Fibroblast of pulmonary artery (primary cell): ENCODE measurements at places on chromosomes 1 and 21.

DNA sequence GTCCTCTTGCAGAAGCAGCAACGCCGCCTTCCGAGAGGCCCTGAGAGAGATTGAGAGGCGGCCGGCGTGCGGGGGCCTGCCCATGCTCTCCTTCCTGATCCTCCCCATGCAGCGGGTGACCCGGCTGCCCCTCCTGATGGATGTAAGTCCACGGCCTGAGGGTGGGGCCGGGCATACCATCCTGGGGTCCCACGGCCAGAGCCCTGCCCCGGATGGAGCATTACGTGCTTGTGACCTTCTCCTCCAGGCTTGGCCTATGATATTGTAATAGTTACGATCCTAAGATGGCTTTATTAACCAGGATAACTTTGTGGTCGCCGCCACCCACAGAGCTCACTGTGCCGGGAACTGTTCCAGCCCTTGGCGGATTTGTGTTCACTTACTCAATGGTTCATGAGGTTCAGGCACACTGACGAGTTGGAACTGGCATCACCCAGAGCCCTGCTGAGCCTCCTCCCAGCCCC lies 18.9 kb downstream of the ARHGEF16 start:
- peak; percentile 46 for DNase-seq

DNA sequence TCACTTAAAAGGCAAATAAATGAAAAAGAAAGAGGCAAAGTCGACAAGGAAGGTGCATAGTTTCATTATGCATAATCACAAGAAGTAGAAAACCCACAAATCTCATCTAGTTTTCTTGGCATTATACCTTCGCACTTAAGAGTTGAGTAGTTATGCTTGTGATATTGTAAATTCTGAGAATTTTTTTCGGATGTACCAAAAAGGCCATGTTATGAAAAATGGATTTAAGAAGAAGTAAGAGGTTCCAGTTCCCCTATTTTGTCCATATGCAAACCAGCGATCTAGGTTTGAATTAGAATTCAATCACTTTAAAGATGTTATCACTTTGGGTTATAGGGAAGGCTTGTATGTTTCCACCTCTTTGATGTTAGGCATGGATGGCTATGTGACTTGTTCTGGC lies 7.9 kb upstream of the ERICH3 start:
- no peak for DNase-seq

- DNase-seq = no peak
Measured at GRCh38 chr21:31530897-31531705, 128.4 kb upstream of the SOD1 start.

DNA sequence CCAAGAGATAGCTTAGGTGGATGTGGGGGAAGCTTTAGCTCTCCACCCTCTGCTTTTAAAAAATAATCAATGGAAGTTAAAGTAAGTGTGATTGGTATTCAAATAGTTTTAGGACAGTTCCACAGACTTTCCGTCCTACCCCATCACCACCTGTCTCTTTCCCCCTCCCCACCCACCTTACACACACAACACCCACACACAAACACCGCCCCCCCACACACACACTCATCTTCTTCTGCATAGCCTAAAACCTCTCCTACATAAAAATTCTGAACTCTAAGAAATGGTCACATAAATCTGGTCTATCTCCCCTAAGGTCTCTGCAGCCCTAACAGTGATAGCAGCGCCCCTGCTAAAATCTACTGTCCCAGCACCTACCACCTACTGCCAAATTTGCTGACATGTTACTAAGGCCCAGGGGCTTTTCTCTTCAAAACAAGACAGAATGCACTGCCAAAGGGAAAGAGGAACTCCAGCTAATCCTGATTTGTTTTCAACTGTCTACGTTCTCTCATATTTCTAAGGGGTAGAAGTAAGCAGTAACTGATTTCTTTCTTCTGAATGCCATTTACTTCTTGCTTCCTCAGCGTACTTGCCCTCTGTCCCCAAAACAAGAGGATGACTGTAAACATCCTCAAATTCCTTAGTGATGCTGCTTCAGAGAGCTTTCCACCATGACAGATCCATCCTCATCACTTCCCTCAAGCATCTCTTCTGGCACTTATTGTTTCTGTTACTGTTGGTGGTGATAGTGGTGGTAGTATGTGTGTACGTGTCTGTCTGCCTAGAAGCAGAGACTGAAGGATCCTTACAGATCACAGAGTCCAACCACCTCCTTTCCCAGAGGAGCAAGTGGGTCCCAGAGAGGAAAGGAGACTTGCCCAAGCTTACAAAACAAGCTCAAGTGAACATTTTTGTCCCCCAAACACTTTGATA lies 56.8 kb downstream of the LUZP1 start:
- no peak for DNase-seq

DNA sequence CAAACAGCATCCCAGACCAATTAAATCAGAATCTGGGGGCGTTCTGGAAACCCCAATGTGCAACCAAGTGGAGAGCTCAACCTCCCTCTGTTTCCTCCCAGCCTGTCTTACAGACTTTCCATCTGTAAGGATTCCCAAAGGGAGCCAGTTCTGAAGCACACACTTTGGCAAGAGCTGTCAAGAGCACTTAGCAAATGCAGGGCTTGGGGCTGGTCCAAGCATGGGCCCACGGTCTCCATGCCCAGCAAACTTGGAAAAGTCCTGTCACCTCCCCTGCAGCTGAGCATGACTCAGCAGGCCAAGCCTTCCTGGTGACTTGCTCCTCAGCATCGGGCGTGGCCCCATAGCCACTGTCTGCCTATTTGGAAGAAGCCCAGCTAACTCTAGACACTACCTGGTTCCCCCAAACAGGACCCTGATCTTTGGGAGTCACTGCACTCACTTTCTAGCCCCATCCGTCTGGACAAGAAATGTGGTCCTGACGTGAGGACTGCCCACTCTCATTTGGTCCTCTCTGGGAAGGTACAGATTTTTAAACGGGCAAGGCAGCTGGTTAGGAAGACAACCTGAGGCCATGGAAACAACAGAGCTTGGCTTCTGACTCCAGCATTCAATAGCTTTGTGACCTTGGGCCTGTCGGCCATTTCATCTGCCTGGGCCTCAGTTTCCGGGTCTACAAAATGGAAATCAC lies 16.9 kb downstream of the SLC2A1 start:
- peak; percentile 79 for DNase-seq

DNA sequence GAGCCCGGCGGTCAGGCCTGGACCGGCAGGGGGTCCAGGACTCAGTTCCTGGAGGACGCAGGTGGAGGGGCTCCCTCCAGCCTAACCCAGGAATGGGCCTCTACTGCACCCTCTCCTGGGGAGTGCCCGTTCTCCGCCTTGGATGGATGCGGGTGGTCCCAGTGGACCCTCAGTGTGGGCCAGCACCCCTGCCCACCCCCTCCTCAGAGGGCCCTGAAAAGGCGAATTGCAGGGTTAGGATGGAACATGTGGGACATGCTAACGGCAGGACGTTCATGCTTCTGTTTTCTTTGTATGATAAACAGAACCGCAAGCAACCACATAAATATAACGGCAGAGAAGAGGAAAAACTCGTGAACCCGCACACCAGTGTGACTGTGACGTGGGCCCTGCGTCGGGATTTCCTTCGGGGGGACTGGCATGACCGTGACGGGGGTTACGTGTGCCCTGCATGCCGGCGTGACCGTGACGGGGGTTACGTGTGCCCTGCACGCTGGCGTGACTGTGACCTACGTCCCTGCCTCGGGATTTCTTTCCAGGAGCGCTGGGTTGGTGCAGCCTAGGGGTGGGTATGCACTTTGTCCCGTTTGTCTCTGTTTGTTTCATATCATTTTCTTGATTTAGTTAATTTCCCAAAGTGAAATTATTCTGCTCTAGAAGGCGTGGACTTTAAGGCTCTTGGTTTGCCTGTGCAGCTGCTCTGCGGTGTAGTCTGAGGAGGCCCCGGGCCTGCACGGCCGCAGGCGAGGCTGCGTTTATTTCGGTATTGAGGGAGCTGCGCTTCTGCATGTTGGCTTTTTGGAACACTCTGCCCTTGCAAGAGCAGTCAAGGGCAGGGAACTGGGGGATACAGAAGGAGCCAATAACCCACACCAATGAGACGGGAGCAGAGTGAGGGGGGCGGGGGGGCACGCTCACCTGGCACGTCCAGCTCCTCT lies 3.1 kb downstream of the FTCD start:
- DNase-seq = no peak

- peak; percentile 76 for DNase-seq
Measured at GRCh38 chr21:44949779-44950198, 10.0 kb downstream of the SLX9 start.

GRCh38 chr1:247107694-247108093 lies 3.5 kb upstream of the ZNF669 start:
- no peak for DNase-seq

- no peak for DNase-seq
Measured at GRCh38 chr1:211549092-211549711, 29.8 kb downstream of the SLC30A1 start.

DNA sequence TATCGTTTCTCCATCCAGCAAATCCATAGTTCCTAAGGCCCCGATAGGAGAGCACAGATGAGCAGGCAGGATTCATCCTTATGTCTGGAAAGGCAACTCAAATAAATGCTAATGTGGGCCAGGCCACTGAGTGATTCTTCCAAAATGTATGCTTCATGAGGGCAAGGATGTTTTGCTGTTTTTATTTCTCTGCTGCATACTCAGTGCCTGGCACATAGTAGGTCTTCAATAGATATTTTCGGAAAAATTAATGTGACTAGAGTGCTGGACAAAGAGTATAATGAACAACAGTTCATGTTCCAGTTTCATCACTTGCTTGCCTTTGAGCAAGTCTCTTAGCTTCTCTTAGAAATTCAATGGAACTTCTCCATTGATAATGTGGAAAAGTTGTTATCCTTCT lies 357.7 kb downstream of the PRDM2 start:
- DNase-seq = no peak

DNA sequence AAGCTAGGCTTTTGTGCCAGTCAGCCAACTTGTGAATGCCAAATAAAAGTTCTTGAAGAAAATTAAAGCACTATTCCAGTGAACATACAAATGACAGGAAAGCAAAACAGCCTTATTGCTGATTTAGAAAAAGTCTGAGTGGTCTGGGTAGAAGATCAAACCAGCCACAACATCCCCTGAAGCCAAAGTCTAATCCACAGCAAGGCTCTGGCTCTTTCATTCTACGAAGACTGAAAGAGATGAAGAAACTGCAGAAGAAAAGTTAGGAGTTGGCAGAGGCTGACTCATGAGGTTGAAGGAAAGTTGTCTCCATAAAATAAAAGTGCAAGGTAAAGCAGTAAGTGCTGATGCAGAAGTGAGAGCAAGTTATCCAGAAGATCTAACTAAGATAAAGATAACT lies 65.9 kb downstream of the LHX4 start:
- no peak for DNase-seq

GRCh38 chr1:61053712-61054600 lies 28.4 kb upstream of the NFIA start:
- peak; percentile 19 for DNase-seq

DNA sequence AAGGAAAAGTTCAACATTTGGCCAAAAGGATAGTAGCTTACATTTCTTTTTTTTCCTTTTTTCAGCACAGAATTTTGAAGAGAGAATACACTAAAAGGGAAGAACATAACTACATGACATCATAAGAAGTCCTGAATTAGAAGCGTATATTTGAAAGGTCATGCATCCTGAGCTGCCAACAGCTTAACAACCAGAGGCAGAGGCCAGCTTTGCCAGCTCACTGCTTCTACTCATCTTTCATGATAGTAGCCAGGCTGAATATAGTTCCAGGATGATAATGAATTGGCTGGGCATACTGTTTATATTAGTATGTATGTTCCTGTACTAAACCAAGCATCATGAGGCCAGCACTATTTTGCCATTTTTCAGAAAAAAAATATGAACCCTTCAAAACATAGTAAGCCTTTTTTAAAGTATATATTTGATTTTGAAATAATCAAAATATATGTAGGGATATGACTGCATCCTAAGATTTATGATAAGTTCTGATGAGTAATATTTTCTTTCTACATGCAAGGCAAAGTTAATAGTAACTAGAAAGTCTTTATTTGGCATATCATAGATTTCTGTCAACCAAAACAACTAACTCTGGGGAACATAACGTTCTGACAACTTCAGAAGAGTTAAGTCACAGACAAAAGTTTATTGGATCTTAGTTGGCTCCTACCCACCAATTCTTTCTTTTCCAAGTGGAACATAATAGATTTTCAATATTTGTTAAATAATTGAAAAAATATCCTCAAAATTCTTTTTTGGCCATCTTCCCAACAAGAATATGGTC lies 123.2 kb downstream of the DPYD start:
- peak; percentile 57 for DNase-seq

DNA sequence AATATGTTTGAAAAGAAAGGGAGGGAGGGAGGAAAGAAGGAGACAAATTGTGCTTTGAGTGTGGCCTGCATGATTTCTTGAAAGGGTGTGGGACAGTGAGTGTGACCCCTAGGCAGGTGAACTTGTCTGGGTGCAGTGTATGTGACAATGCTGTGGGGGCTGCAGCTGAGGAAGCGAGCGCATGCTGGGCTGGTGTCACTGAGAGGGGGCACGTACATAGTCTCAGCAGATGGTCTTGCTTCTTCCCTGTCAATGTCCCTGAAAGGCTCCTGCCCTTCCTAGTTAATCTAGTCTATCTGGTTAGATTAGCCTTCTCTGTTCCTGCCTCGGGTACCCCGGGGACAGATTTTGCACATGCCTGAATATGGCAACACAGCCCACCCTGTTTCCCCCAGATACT lies 9.8 kb downstream of the FAAH start:
- DNase-seq = no peak

DNA sequence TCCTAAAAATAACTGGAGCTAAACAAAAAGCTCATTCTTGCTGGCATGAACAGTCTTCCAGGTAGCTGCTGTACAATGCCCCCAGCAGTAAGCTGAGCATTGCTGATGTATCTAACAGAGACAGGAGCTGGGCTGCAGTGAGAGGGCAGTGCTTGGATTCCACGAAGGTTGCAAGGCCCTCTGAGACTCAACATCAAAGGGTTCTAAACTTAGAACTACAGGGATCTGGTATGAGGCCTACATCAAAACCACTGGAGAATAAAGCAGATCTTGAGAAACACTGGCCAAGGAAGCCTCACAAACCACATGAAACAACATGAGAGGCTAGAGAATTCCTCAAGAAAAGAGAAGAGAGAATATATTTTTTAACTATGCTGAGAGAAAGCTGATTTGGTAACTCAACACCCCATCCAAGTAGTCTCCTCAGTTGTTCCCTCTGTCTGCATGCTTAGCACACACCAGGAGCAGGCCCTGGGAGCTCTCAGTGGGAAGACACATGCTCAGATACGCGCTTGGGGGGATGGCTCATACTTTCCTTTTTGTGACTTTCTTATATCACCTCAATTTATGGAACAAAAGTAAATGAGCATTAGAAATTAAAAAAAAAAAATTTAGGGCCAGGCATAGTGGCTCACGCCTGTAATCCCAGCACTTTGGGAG lies 27.7 kb downstream of the DSTYK start:
- no peak for DNase-seq

- no peak for DNase-seq
Measured at GRCh38 chr1:61000327-61000726, 82.0 kb upstream of the NFIA start.

- DNase-seq = no peak
Measured at GRCh38 chr1:58325866-58326265, 220.7 kb downstream of the OMA1 start.

GRCh38 chr1:233613252-233614172 lies at the start of gene KCNK1:
Gene KCNK1 (plus strand): TSS chr1:233614106. CDS start chr1:233614172, 66 bp downstream.
- peak; percentile 89 for DNase-seq

GRCh38 chr1:92922356-92923035 lies 38.8 kb downstream of the DIPK1A start:
- no peak for DNase-seq

- DNase-seq = peak; percentile 32
Measured at GRCh38 chr1:36327421-36328087, 4.1 kb upstream of the EVA1B start.

GRCh38 chr21:39952265-39952664 lies 85.0 kb downstream of the PCP4 start:
- no peak for DNase-seq

GRCh38 chr1:173206816-173207568 lies at the start of gene TNFSF4:
Gene TNFSF4 (minus strand): TSS chr1:173207331. CDS start chr1:173207176, 155 bp downstream.
- DNase-seq = peak; percentile 67

GRCh38 chr1:223680188-223680587 lies 14.7 kb upstream of the CAPN8 start:
- DNase-seq = no peak
